ENCODE measurements at places on chromosomes 5 and 9.

DNA sequence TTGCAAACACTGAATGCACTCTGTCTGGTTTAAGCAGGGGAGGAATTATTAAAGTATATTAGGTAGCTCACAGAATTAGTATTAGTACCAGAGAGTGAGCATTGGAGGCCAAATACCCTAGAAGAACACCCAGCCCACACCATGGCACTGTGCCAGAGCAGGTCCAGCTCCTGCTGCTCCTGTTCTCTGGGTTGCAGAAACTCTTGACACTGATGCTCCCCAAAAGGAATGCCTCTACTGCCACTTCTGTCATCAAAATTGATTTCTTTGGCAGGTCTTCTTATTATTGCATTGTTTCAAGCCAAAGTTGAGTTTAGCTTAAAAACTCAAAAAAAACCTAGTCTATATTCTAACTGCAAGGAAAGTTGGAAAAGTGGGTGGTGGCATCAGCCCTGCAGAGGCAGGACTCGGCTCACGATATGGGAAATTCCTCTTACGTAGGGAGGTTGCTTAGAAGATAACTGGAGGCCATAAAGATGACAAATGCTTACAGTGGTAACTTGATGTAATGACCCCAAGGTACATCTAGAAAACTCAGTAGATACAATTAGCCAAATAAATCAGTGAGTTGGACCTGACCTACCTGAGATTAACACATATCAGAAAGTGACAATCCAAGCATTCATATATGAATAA is 123.4 kb downstream of the CD180 start:
- no peak for DNase-seq

GRCh38 chr5:159061179-159061796 is 38.4 kb downstream of the EBF1 start:
- no peak for DNase-seq

DNA sequence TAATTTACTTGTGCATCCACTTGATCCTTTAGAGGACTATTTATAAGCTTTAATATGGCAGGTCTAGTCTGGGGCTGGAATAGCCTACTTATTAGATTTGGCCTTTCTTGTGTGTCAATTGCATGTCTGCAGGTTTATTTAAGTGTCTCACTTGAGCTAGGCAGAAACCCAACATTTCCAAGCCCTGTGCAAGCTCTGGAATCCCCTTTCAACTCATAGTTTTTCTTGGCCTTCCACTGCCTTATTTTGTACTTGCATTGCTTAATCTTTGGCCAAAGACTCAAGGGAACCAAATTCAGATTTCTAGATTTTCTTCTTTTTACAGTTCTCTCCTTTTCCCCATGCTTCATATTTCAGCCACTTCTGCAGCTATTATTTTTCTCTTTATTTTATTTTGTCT is 102.4 kb upstream of the RFX3 start:
- no peak for DNase-seq

DNA sequence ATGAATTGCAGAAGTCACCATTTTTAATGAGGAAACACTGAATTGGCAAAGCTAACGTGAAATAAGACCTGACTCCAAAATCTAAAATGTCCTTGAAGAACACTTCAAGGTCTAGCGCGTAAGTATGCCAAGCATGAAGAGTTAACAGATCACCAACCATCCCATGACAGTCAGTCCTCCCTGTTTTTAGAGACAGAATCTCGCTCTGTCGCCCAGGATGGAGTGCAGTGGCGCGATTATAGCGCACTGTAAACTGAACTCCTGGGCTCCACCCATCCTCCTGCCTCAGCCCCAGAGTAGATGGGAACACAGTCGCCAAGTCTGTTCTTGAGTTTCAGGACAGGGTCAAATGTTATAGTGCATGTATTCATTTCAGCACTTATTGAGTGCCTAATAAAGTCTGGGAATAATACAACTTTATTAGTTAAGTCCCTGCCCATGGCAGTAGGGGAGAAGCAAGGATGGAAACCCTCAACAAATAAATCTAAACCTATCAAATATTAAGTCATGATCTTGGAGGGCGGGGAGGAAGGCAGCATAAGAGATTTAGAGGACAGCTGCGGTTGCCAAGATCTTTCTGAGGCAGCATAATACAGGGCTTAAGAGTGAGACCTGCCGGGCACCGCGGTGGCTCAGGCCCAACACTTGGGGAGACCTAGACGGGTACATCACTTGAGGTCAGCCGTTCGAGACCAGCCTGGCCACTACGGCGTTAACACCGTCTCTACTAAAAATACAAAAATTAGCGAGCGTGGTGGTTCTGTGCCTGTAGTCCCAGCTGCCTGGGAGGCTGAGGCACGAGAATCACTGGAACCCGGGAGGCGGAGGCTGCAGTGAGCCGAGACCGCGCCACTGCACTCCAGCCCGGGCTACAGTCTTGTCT is 1.1 kb downstream of the ATPSCKMT start:
- DNase-seq = no peak

GRCh38 chr5:146902471-146902870 is 23.9 kb upstream of the PPP2R2B start:
- DNase-seq = no peak

GRCh38 chr5:137954131-137954879 is 65.0 kb downstream of the PKD2L2 start:
- DNase-seq = no peak

GRCh38 chr5:68555907-68556681 is 340.5 kb downstream of the PIK3R1 start:
- DNase-seq = no peak

GRCh38 chr9:112310826-112311225 is 22.6 kb downstream of the PTBP3 start:
- no peak for DNase-seq
